Subcutaneous preadipocyte (primary cell): ENCODE measurements at places on chromosomes 5 and 9. TPM values are rescaled to one million over a fixed set of nuclear protein-coding genes. Genes with fewer than 3 reads are reported as not detected.

TRIM52 gene
- total RNA-seq = 8.8 and 12.9 TPM in 2 replicates

PPP3R2 gene
- not detected in 2 replicates for total RNA-seq

TSSK1B gene
- total RNA-seq = under 0.01 and 0.20 TPM in 2 replicates

NDUFS4 gene
- 56.9 and 80.1 TPM in 2 replicates for total RNA-seq

NPR2 gene
- 21.3 and 26.5 TPM in 2 replicates for total RNA-seq

ACTBL2 gene
- under 0.01 TPM in 1 of 2 replicates, not detected in the other for total RNA-seq

CHSY3 gene
- total RNA-seq = 2.6 and 8.8 TPM in 2 replicates

PDE6A gene
- total RNA-seq = not detected in 2 replicates

DAB2 gene
- total RNA-seq = 59.8 and 130 TPM in 2 replicates

SH3PXD2B gene
- 53.0 and 60.6 TPM in 2 replicates for total RNA-seq
